Uterus (tissue), 4 donors: ENCODE measurements at places on chromosomes 11 and 22.

GRCh38 chr11:128574576-128575011 lies 12.8 kb downstream of the ETS1 start:
- no peak overlapping the region for H3K27ac ChIP-seq
- H3K4me3 ChIP-seq = no peak overlapping the region
- H3K36me3 ChIP-seq = no peaks in the 10 kb centered on the region
- no peak for DNase-seq

- no peaks in the 10 kb centered on the region for H3K27me3 ChIP-seq
- DNase-seq = no peak
- H3K36me3 ChIP-seq = no peaks in the 10 kb centered on the region
- H3K4me3 ChIP-seq = no peak overlapping the region
- H3K27ac ChIP-seq = no peak overlapping the region
Measured at GRCh38 chr11:125393331-125393730, 102.7 kb downstream of the FEZ1 start.

DNA sequence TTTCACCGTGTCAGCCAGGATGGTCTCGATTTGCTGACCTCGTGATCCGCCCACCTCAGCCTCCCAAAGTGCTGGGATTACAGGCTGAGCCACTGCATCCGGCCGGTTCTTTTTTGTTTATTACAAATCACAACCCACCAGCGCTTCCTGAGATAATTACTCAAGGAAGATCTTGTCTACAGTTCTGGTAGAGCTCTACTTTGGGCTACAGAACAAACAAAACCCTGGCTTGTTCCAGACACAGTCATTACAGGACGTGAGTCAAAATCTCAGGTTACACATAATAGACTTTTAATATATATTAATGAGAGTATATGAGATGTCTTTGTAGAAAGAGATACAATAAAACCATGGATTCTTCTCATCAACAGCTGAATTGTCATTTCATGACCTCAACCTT lies 42.8 kb upstream of the NUP50 start:
- no peak overlapping the region for H3K27ac ChIP-seq
- H3K36me3 ChIP-seq = no peaks in the 10 kb centered on the region
- H3K4me1 ChIP-seq = no peaks in the 10 kb centered on the region
- DNase-seq = no peak
- H3K27me3 ChIP-seq = no peaks in the 10 kb centered on the region
- no peak overlapping the region for H3K4me3 ChIP-seq

GRCh38 chr11:6482441-6482840 lies 1.1 kb downstream of the TIMM10B start:
- peak overlapping the region; percentile 92 for H3K4me3 ChIP-seq
- H3K27me3 ChIP-seq = no peaks in the 10 kb centered on the region
- DNase-seq = no peak
- H3K27ac ChIP-seq = peak overlapping the region; percentile 93
- H3K4me1 ChIP-seq = peaks cover 6% of the 10 kb centered on the region
- H3K36me3 ChIP-seq = no peaks in the 10 kb centered on the region

DNA sequence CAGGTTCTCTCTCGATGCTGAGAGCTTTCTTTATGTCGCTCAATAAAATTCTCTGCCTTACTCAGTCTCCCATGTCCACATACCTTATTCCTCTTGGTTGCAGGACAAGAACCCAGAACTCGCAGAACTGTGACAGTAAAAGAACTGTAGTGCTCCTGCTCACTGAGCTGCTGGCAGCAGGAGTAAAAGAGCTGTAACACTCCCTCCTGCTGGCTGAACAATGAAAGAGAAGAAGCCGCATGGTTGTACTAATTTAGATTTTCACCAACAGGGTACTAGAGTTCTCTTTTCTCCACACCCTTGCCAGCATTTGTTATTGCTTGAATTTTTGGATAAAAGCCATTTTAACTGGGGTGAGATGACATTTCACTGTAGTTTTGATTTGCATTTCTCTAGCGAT lies 433.2 kb downstream of the GUCY1A2 start:
- no peak overlapping the region for H3K27ac ChIP-seq
- H3K4me3 ChIP-seq = no peak overlapping the region
- no peak for DNase-seq
- no peaks in the 10 kb centered on the region for H3K36me3 ChIP-seq
- H3K4me1 ChIP-seq = no peaks in the 10 kb centered on the region

DNA sequence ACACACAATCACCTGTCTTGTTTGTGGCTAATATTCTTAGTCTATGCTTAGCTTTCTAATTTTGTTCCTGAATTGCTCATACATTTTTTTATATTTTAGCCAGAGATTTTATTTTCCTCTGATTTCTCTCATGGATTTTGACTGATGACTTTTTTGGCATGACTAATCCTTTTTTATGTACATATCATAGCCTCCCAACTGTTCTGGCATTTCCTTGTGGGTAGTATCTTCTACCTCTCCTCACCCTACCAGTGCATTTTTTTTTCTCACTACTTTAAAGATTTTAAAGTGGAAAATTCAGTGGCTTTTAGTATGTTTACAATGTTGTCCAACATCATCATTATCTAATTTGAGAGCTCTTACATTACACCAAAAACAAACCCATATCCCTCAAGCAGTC lies 84.4 kb upstream of the TENM4 start:
- H3K4me3 ChIP-seq = no peak overlapping the region
- H3K27ac ChIP-seq = no peak overlapping the region
- H3K4me1 ChIP-seq = no peaks in the 10 kb centered on the region
- no peak for DNase-seq
- no peaks in the 10 kb centered on the region for H3K27me3 ChIP-seq
- H3K36me3 ChIP-seq = no peaks in the 10 kb centered on the region

- no peaks in the 10 kb centered on the region for H3K4me1 ChIP-seq
- H3K27ac ChIP-seq = no peak overlapping the region
- no peak overlapping the region for H3K4me3 ChIP-seq
- no peak for DNase-seq
- H3K36me3 ChIP-seq = no peaks in the 10 kb centered on the region
- H3K27me3 ChIP-seq = no peaks in the 10 kb centered on the region
Measured at GRCh38 chr11:42770444-42771065, 541.2 kb upstream of the API5 start.

- H3K4me3 ChIP-seq = no peak overlapping the region
- no peak for DNase-seq
- no peak overlapping the region for H3K27ac ChIP-seq
Measured at GRCh38 chr11:47062736-47063135, 113.9 kb downstream of the ARFGAP2 start.

- no peaks in the 10 kb centered on the region for H3K36me3 ChIP-seq
- H3K27me3 ChIP-seq = no peaks in the 10 kb centered on the region
- no peaks in the 10 kb centered on the region for H3K4me1 ChIP-seq
- DNase-seq = no peak
Measured at GRCh38 chr11:134509381-134510232, 97.6 kb upstream of the B3GAT1 start.

DNA sequence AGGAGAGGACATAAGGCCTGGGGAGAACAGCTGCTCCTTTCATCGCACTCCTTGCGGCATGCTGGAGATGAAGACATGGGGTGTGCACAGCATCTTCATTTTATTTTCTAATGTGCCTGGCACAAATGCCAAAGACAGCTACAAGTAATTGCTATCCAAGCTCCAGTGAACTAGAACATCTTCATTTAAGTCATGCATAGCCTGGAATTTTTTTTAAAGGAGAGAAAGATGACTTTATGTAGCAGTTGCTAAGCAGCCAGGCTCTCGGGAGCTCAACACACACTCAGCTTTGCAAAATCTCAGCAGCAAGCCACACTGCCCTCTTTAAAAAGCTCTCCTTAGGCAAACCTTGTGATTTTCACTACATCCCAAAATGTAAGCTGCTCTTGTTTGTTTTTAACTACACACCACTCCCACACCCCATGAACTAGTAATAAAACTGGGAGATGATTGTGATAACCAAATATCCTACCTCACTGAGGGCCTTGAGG lies 164.5 kb upstream of the POU2AF2 start:
- no peak overlapping the region for H3K4me3 ChIP-seq
- no peaks in the 10 kb centered on the region for H3K27me3 ChIP-seq
- DNase-seq = no peak
- no peaks in the 10 kb centered on the region for H3K4me1 ChIP-seq
- H3K36me3 ChIP-seq = no peaks in the 10 kb centered on the region
- H3K27ac ChIP-seq = no peak overlapping the region

GRCh38 chr22:30305519-30305905 lies 16.2 kb upstream of the CASTOR1 start:
- peak overlapping the region; percentile 76 for H3K27ac ChIP-seq
- DNase-seq = peak; percentile 73
- peaks cover 26% of the 10 kb centered on the region for H3K4me1 ChIP-seq
- H3K4me3 ChIP-seq = no peak overlapping the region
- no peaks in the 10 kb centered on the region for H3K36me3 ChIP-seq

DNA sequence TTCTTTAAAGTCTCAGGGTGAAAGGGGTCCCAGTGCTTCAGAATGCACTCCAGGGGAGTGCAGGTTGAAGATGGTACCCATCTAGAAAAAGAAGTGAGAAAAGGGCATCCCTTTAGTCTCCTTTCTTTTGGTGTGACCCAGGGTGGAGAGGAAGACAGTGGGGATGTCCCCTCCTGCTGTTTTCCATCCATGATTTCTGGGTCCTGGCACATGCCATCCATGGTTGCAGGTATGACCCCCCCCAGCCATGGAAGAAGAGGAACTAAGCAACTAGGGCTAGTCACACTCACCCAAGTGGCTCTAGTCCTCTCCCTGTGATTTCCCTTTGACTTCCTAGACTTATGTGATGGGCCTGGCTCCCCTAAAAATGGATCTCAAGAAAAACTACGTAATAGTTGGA lies 15.9 kb upstream of the EI24 start:
- no peak overlapping the region for H3K27ac ChIP-seq
- no peak for DNase-seq
- H3K4me1 ChIP-seq = no peaks in the 10 kb centered on the region
- no peaks in the 10 kb centered on the region for H3K27me3 ChIP-seq
- no peak overlapping the region for H3K4me3 ChIP-seq
- H3K36me3 ChIP-seq = no peaks in the 10 kb centered on the region

- no peaks in the 10 kb centered on the region for H3K27me3 ChIP-seq
- H3K4me3 ChIP-seq = no peak overlapping the region
- no peak for DNase-seq
- H3K4me1 ChIP-seq = no peaks in the 10 kb centered on the region
- no peak overlapping the region for H3K27ac ChIP-seq
Measured at GRCh38 chr11:12057299-12057980, 49.0 kb upstream of the DKK3 start.

- DNase-seq = no peak
- no peaks in the 10 kb centered on the region for H3K36me3 ChIP-seq
- no peak overlapping the region for H3K27ac ChIP-seq
- H3K4me3 ChIP-seq = no peak overlapping the region
- H3K4me1 ChIP-seq = no peaks in the 10 kb centered on the region
Measured at GRCh38 chr11:102971766-102972165, 16.2 kb upstream of the MMP13 start.

DNA sequence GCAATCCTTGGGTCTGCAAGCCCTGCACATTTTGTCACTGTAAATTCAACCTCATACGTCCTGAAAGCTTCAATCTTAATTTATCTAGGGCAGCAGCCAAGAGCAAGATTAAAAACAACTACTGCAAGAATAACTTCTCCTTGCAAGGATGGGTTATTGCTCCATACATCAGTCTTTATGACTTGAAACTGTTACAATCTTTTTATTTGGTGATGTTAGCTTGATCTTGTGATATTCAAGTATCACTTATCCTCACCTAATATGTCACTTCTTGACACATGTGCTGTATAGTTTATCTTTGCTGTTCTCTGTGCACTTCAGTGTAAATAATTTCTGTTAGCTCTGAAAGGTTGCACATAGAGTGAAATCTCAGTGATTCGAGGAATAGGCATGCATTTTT lies 14.7 kb upstream of the APLP2 start:
- no peak overlapping the region for H3K27ac ChIP-seq
- H3K27me3 ChIP-seq = no peaks in the 10 kb centered on the region
- DNase-seq = no peak

DNA sequence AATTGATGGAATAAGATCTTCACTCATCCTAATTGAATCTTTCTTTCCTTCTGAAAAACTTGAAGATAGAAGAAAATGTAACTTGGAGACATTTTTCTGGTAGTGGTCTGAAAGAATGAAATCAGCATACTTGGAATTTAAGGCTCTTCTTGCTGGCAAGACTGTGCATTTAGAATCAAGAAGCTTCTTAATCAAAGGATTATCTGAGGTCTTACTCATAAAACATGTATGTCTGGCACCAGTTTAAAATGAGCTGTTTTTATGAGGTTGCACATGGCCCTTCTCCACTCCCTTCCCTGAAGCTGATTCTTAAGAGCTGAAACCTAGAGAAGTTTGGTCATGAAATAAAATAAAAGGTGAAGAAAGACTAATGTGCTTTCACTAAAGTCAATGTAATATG lies 77.3 kb downstream of the ARHGEF12 start:
- no peak overlapping the region for H3K4me3 ChIP-seq
- DNase-seq = no peak
- no peaks in the 10 kb centered on the region for H3K4me1 ChIP-seq
- H3K27me3 ChIP-seq = no peaks in the 10 kb centered on the region
- H3K27ac ChIP-seq = no peak overlapping the region

GRCh38 chr11:86537541-86538222 lies 134.7 kb downstream of the ME3 start:
- H3K4me3 ChIP-seq = no peak overlapping the region
- no peaks in the 10 kb centered on the region for H3K36me3 ChIP-seq
- DNase-seq = no peak
- H3K27ac ChIP-seq = no peak overlapping the region

DNA sequence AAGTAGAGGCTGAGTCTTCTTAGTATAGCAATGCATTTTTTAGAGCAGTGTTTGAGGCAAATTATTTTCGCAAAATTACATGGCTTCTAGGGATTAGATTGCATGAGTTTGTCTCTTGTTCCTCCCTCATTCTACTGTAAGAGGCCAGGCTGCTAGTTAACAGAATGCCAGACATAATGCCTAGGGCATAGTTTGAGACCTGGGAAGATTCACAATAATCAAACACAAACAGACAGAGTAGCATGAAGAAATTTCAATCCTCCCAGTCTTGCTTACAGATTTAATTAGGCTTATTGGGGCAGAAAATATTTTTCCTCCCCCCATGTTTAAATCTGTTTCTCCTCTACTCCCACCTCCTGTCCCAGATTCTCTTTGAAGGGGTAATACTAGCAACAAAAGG lies 48.3 kb downstream of the ARHGEF12 start:
- no peaks in the 10 kb centered on the region for H3K36me3 ChIP-seq
- peaks cover 5% of the 10 kb centered on the region for H3K4me1 ChIP-seq
- H3K27ac ChIP-seq = no peak overlapping the region
- H3K4me3 ChIP-seq = no peak overlapping the region
- no peak for DNase-seq

DNA sequence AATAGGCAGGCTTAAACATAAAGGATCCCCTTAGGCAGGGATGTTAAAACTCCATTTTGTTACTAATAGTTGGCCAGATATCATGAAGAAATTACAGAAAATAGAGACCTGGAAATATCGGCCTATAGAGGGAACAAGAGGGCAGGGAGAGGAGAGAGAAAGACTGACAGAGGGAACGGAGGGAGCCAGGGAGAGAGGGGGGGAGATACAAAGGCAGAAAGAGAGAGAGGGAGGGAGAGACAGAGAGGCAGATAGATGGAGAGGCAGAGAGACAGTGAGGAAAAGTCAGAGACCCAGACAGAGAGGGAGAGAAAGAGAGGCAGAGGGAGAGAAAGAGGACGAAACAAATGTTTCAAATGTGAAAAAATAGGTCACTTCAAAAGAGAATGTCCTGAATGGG lies 53.5 kb downstream of the ZNF280B start:
- no peaks in the 10 kb centered on the region for H3K4me1 ChIP-seq
- H3K27ac ChIP-seq = no peak overlapping the region
- H3K36me3 ChIP-seq = no peaks in the 10 kb centered on the region
- no peaks in the 10 kb centered on the region for H3K27me3 ChIP-seq
